ENCODE measurements at places on chromosomes 11 and 22.
A peak's percentile ranks its signal among the peaks of the same experiment; 100 is the strongest.

DNA sequence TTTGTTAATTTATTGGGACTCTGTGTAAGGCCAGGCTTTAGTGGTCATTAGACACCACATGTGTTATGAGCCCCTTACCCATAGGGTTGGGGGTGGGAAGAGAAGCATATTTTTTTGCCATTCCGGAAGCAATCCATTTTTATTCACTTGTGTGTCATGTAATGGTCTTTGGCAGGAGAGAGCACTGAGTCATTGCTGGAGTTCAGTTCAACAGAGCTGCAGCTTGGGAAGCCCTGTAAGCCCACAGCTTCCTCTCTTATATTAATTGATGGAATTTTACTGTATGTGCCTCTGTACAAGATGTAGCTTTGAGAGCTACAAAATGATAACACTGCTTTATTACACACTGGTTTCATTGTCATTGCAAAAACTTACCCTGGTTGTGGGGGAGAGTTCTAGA, 177.3 kb upstream of the SORL1-AS1 start:
- peak; percentile 69 for DNase-seq

- DNase-seq = no peak
These were observed 27.3 kb upstream of the WNT7B start for GRCh38 chr22:46004105-46004866.

- DNase-seq = no peak
These were observed 6.7 kb upstream of the TAGLN start for GRCh38 chr11:117192401-117192875.

- DNase-seq = peak; percentile 91
These were observed 662.5 kb upstream of the TENM4 start for GRCh38 chr11:80103142-80103859.

GRCh38 chr11:125157953-125158680, 6.4 kb upstream of the PKNOX2 start:
- DNase-seq = no peak

DNA sequence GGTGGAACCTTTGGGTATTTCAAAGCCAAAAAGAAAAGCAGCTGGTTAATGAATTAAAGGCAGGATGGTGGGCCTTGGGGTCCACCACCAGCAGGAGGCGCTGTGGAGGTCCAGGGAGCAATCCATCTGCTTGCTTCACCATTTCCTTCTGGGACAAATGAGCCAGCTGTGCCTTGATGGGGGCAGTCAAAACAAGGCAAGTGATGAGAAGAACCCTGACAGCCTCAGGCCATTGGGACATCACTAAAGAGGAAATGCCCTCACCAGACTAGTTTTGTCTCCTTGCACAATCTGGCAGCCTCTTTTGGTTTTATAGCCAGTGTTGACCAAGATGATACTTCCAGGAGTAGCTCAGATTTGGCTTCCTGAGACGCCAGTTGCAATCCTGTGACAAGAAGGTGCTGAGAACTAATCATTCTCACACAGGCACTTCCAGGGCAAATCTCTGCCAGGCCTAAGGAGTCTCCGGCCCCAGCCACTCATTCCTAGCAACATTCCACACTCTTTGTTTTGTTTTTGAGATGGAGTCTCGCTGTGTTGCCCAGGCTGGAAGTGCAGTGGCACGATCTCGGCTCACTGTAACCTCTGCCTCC, 38.2 kb upstream of the WEE1 start:
- DNase-seq = peak; percentile 73

DNA sequence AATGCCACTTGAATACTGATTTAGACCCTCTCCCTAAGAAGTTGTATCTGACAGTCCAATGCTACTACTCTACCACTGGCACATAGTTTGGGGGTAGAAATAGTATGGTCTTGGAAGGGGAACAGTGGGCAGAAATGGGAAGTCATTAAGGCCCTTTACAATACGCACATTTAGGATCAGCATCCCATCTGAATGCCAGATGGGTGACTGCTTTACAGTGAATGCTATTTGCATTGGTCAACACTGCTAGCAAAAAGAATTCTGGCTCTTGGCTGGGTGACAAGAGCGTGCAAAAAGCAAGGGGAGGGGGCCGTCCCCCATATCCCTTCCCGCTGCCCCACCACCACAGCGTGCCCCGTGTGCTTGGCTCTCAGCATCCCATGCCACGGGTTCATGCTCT, 104.7 kb upstream of the BID start:
- DNase-seq = no peak

DNA sequence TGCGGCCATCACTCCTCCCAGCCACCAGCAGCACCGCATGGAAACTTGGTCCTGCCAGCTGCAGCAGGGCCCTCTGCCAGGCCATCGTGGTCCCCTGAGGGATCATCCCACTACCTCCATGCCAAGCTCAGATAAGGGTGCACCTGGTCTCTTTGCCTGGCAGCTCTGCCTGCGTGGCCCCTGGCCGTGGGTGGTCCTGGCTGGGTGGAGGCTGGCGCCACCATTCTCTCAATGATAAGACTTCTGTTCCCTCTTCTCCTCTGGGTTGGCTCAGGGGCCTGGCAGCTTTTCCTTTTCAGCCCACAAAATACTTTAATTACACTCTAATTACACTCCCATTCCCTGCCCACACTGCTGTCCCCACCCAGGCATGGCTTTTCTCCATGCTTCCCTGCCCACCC, 26.8 kb upstream of the TSKU start:
- DNase-seq = no peak

- DNase-seq = no peak
These were observed 4.7 kb upstream of the JAM3 start for GRCh38 chr11:134063991-134064747.

DNA sequence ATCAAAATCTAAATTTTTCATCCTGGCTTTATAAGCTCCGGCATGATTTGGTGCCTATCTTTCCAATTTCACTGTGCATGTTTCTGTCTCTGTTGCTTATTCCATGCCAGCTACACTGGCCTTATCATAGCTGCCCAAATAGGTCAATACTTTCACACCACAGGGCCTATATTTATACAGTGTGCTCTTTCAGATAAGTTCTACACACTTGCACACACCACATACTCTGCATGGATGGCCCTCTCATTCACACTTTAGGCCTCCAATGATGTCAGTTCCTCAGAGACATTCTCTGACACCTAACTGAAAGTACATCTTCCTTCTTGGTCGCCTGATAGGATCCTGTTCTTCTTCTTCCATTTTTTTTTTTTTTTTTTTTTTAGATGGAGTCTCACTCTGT, 7.0 kb downstream of the ALG8 start:
- DNase-seq = no peak

- DNase-seq = no peak
These were observed 83.6 kb downstream of the FDX1 start for GRCh38 chr11:110513259-110513801.

GRCh38 chr11:118240999-118241763, 11.0 kb downstream of the MPZL3 start:
- DNase-seq = no peak

DNA sequence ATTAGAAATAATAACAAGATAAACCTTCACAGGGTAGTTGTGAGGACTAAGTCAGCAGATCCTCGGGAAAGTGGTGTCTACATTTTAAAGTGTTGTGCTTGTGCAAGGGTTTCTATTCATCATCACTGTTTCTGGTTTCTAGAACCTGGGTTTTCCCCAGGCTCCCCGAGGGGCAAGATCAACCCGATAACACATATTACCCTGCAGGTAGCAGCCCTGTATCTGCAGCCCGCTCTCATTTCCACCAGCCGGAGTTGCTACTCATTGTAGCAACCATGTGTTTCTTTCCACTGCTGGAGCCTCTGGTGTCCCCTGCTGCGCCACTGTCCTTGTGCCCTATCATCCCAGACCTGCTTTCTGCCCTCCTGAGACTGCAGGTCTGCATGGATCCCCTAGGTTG, 67.0 kb downstream of the MIAT start:
- no peak for DNase-seq

- no peak for DNase-seq
These were observed 76.0 kb downstream of the PACSIN2 start for GRCh38 chr22:42938976-42939375.

- peak; percentile 15 for DNase-seq
These were observed 2.0 kb upstream of the FXYD6 start for GRCh38 chr11:117878314-117878938.

GRCh38 chr11:134066943-134067885, 1.7 kb upstream of the JAM3 start:
- DNase-seq = no peak

DNA sequence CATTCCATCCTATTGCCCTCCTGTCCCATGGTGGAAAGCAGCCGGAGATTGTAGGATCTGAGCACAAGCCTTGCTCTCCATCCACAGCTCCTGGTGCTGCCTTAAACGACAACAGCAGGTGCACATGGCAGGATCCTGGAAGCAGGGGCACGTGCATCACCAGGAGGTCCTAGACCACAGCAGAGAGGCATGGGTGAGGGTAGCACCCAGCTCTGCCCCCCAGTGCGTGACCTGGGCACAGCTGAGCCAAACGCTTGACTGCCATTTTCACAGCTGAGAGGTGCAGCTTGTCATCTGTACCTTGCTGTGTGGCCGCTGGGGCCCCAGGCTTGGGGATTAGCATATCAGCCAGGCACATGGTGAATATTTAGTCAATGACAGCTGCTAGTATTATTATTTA, 92.7 kb downstream of the NTM start:
- DNase-seq = no peak

- DNase-seq = no peak
These were observed 83.4 kb upstream of the SORL1-AS1 start for GRCh38 chr11:121536126-121536525.

- DNase-seq = no peak
These were observed 142.4 kb downstream of the DDX10 start for GRCh38 chr11:108807262-108807661.

DNA sequence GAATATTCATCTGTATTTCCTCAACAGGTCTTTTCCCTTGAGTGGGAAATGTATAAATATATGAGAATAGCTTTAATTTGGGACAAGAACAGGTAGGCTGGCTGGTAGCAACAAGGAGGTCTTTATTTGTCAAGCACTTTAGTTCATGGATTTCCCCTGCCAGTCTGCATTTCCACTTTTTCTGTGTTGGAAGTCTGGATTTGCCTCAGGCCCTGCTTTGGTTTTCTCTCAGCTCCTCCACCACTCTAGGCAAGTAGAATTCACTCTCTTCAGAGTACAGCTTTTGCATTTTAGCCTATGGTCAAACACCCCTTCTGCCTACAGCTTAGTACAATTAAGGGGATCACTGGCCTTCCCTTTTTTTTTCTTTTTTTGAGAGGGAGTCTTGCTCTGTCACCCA, 57.1 kb downstream of the QSER1 start:
- DNase-seq = no peak

DNA sequence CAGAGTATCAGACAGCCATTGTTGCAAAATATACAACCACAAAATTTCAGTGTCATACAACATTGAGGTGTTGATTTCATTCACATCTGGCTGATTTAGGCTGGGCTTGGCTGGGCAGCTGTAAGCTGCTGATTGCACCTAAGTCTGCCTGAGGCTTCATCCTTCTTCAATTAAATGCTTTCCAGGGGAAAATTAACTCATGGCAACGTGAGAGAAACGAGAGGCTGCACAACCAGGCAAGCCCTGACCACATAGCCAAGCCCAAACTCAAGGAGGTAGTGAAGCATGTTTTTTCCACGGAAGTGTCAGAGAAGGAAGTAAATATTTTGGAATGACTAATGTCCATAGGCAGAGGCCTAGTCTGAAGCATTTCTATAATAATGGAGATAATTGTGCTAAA, 273.8 kb upstream of the ZC3H12C start:
- DNase-seq = no peak

- no peak for DNase-seq
These were observed 43.2 kb upstream of the ME3 start for GRCh38 chr11:86715611-86716010.

DNA sequence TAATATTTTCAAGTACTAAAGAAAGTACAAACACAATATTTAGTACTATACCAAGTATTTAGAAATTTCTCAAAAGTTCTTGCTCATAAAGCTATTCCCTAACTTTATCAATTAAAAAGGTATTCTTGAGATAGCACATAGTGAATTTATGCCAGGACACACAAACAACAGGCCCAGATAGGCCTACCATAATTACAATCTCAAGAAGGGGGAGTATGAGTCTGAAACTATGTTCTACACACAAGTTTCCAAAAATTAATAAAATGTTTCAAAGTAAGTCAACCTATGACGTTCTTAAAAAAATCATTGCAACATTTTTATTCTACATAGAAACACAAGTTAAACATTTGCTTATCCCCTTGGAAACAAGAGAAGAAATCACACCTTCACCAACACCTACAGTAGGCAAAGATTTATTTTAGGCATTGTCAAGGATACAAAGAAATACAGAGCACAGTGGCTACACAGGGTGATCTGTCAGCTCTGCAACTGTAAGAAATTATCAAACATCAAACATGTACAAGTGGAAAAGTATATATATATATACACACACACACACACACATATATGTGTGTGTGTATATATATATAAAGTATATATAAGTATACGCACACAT, 843.9 kb upstream of the CCDC90B start:
- no peak for DNase-seq

- no peak for DNase-seq
These were observed 6.7 kb upstream of the MUC2 start for GRCh38 chr11:1067812-1068496.

GRCh38 chr11:73218830-73219215, 742 bp downstream of the P2RY2 start:
- no peak for DNase-seq

- DNase-seq = no peak
These were observed 29.1 kb downstream of the XRCC6 start for GRCh38 chr22:41650229-41650628.

DNA sequence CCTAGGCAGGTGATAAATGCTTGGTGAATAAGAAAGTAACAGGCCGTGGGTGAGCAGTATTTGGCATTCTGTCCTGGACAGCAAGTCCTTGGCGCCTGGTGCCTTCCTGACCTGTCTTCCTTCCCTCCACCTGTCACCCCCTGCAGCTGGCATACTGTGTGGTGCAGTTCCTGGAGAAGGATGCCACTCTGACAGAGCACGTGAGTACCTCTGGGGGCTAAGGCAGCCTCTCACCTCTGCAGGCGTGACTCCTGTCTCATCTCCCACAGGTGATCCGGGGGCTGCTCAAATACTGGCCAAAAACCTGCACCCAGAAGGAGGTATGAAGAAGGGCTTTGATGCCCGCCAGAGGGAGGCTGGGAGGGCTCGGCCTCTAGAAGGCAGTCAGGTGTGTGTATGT, 4.4 kb downstream of the GPHA2 start:
- no peak for DNase-seq

- DNase-seq = no peak
These were observed 15.9 kb downstream of the TAB1 start for GRCh38 chr22:39415506-39415905.

GRCh38 chr11:86696004-86696403, 23.6 kb upstream of the ME3 start:
- peak; percentile 94 for DNase-seq

Data from HCEC 1CT (cell line).